ENCODE measurements at places on chromosomes 2 and 18.
A peak's percentile ranks its signal among the peaks of the same experiment; 100 is the strongest.

DNA sequence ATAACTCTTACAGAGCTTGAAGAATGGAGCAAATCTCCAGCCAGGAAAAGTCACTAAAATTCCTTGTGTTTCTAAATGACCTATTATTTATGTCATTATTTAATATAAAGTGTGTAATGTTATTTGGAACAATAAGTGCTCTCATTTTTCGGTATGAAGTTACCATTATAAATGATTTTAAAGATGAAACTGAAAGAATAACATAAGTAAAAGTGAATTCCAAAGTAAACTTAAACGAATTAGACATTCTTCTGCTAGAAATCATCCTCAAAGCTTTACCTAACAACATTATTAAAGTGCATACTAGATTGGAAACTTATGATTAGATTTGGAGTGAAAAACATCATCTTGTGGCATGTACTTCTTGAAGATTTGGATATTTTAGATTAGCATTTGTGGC, 897.2 kb upstream of the CDH2 start:
- no peak for DNase-seq

DNA sequence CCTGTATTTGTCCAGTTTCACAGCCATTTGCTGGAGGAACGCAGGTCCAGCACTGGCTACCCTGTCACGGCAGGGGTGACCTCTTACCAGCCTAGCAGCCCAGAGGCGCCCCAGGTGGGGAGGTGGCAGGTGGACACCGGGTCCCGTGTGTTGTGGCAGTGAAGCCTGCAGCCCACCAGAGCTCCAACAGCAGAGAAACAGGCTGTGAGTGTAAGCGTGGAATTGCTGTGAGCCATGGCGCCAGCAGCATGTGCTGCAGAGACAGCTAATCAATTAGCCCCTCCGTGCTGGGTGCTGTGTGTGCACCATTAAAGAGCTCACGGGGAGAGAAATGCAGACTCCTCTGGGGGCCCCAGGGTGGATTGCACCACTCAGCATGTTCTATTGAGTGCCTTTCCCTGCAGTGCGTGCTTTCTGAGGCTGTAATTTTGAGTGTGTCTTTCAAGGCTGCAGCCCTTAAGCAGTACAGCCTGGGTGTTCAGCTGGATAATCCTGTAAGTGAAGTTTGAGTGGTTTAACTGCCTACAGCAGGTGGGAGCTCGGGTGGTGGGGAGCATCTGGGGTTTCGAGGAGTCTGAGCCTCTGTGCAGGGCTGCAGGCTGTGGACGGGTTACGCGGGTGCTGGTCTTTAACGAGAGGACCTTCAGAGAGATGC, 15.9 kb downstream of the RTP5 start:
- DNase-seq, result no peak

GRCh38 chr2:95232232-95232631, 24.9 kb downstream of the ZNF892 start:
- no peak for DNase-seq

GRCh38 chr2:71934595-71935261, 212.9 kb downstream of the CYP26B1 start:
- no peak for DNase-seq

DNA sequence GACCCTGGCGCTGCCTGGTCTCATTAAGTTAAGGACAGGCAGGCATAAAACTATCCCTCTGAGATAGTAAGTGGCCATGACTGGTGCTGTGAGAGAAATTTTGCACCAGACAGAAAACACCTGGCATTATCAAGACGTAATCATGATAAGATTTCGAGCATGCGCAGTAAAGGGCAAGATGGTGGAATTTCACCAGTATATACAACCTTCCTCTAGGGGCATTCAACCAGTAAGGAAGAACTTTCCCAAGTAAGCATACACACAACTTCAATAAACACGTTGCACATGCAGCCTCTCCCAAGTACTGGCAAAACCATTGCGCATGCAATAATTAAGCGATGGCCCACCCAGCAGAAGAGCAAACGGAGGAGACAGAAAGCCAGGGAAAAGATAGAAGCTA, 1376.4 kb upstream of the CRIM1 start:
- DNase-seq, result no peak

GRCh38 chr2:56315376-56315775, 131.6 kb downstream of the CCDC85A start:
- DNase-seq, result no peak

DNA sequence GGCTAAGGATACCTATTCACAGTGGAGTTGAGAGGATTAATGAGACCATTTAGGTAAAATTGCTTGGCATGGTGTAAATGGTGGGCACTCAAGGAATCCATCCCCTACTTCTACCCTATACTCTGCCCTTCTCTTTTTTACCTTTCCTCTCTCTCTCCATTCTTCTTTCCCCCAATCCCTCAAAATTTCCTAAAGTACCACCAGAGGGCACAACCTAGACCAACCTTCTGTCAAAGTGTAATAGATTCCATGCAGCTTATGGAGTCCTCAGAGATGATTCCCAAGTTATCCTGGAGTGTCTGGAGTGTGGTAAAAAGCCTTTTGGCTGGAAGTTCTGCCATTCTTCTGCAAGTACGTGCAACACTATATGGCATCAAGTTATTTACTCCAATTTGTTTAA, 33.0 kb upstream of the CCDC195 start:
- DNase-seq, result no peak

DNA sequence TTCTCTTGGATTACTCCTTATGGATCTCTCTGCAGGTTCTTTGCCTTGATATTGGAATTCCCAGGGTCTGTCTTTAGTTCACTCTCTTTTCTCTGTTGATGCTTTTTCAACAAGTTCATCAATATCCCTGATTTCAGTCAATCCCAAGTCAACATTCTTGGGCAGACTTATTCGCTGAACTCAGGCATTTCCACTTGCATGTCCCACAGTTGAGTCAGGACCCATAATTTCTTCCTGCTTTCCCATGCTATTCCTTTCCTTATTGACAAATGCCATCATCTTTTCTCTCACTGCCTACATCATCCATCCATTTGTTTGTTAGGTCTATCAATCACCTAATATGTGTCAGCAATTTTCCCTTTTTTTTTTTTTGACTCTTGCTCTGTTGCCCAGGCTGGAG, 11.6 kb downstream of the GPD2 start:
- no peak for DNase-seq

DNA sequence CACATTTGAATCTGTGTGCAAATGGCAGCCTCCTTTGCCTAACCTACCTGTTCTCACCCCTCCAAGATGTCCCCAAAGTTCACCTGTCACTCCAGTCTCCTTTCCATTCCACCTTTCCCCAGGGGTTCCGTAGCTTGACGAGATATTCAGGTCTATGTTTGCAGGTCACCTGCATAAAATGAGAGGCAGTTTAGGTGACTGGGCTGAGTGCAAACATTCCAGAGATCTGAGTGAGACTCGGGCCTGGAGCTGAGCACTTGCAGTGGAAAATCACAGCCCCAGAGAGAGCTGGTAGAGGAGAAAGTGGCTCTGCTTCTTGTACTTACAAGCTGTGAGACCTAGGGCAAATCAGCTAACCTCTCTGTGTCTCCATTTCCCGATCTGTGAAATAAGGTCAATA, 20.1 kb downstream of the CAPN14 start:
- no peak for DNase-seq

DNA sequence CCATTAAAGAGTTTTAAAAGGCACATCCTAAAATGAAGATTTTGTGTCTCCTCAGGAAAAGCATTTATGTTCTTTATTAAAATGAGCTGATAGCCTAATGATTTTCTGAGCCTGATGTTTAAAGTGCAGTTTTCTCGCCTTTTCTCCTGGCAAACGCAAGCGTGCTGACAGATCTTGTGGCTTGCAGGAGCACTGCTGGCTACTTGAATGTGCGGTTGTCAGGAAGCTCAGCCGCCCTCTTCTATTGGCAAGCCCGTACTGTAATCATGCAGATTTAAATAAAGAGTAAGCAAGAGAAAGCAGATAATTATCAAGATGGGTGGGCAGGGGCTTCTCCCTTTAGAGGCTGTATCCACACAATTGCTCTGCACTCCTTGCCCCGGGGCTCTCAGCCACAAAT, 139.5 kb upstream of the SPHKAP start:
- DNase-seq, result no peak

DNA sequence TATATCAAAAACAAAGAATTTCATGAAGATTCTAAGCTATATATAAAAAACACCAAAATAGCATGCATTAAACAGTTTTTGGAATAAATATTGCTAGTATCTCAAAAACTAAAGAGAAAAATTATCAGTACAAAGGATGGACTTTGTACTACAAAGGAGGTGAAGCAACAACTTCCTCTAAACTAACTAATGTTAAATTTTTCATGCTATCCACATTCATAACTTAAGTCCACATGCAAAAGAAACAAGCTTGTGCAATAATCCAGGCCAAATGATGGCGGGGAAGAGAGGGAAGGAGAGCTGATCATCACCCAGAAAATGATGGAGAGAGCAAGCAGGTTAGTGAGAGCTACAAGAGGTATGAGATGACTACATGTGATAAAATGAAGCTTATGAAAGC, 70.1 kb downstream of the KIDINS220 start:
- no peak for DNase-seq

DNA sequence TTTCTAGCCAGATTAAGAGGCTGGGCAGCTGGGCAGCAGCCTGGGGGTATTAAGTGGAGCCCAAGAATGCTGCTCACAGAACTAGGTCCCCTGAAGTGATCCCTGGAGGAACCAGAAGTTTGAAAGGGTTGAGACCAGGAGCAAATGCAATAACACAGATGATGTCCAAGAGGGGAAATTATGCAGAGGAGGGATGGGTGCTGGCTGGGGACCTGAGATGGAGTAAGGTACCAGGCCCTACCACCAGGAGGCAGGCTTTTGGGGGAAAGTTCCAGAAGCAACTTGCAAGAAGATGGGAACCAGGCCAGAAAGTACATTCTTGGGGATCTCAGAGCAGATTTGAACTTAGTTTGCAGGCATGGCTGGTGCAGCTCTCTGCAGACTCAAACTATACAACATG, 175.1 kb downstream of the NCK2 start:
- peak; percentile 58 for DNase-seq

GRCh38 chr2:10501451-10501961, 53.4 kb upstream of the ODC1 start:
- no peak for DNase-seq

DNA sequence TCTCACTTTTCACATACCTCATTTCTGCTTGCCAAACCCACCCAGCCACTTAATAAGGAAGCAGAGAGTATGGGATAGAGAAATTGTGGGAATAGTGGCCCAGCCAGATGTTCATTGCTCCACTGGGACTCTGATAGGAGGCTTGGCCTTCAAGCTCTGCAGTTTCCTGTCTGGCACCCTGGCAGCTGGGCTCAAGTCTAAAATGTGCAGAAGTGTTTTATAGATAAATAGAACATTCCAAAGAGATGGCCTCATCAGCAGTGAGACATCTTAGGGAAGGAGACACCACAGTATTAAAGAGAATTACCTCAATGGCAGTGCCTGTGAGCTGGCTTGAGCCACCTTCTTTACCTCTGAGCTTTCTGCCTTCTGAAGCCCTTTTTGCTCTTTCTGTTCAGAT, 24.7 kb downstream of the COPS7B start:
- no peak for DNase-seq

DNA sequence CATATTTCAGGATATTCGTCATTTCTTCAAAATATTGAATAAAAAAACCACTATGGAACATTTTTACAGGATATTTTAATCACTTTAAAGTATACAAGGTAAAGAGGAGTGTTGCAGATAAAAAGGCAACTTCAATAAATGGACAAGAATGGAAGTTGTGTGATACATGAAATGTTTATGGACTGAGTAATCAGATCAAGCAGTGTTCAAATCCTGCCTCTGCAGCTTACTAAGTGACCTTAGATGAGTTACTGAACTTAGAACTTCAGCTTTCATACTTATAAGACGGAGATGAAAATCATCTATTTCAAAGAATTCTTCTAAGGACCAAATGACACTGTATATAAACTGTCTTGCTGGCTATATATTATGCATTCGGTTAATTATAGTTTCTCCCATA, 87.2 kb downstream of the LNPK start:
- DNase-seq, result no peak

- no peak for DNase-seq
Measured at GRCh38 chr2:170968205-170969003, 39.4 kb downstream of the GORASP2 start.

GRCh38 chr18:25164211-25164847, 187.6 kb downstream of the ZNF521 start:
- no peak for DNase-seq

DNA sequence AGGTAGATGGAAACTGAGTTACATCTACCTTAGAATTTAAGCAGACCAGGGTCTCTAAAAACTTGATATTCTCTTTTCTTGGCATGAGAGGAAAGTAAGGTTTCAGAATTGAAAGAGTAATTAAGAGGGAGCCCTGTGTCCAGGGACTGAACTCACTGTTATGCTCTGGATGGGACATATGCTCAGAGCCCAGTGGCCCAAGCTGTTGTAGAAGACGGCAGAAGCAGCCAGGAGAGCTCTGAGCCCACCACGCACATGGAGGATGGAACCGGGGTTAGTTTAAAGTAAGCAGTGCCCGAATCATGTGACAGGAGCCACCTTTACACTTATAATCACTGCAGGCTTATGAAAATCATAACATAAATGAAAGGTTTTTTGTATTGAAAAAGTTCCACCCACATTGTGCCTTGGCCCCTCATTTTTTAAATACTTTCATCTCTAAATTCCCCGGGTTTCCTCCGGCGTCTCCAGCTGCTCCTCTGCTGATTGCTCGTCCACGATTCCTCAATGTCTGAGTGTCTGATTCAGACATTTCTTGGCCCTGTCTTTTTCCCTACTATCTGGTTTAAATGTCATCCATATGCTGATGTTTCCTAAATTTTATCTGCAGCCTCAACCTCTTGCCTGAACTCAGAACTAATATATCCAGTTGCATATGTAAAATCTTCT, 36.1 kb upstream of the SPTBN1 start:
- DNase-seq, result no peak

DNA sequence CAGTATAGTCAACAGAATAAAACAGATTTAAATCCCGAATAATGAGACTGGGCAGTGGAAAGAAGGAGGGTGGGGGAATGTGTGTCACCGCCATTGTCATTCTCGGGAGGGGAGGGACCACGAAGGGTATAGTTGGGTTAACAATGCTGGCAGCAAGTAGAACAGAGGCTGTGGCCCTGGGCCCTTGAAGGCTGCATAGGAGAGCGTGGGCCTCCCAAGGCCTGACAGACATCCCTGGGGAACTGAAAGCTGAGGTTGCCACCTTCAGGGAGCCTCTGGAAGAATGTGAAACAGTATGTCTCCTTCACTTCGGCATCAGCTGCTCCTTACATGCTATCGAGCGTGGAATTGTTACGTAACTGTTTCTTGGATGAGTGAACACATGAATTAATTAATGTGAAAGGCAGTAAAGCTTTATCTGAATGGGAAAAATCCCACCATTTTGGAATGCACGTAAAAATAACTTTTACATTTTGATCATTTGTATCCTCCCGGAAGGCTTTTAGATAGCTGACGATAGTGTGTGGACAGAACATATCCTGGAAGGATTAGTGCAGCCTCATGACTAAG, 92.8 kb upstream of the TTC39C start:
- DNase-seq, result no peak

Measured in CD4-positive, alpha-beta T cell treated with Interleukin-15 for 4 hours (primary cell).